Type B pancreatic cell (in vitro differentiated cells): ENCODE measurements at places on chromosomes 7 and 10. TPM values are rescaled to one million over a fixed set of nuclear protein-coding genes. Genes with fewer than 3 reads are reported as not detected.

Gene DHTKD1
- 30.1 and 44.8 TPM in 2 replicates for total RNA-seq

Gene CXCL12
- total RNA-seq: 25.7 and 137 TPM in 2 replicates

Gene PLPP4
- total RNA-seq: 1.3 and 4.4 TPM in 2 replicates

Gene AGBL3
- total RNA-seq: 2.4 and 3.2 TPM in 2 replicates

Gene FAM221A
- total RNA-seq: 8.2 and 11.7 TPM in 2 replicates

Gene VDAC2
- total RNA-seq: 204 and 242 TPM in 2 replicates

Gene ABCB4
- total RNA-seq: 1.00 and 1.6 TPM in 2 replicates

Gene NAPEPLD
- total RNA-seq: 17.0 and 27.1 TPM in 2 replicates

Gene GRID1
- 2.4 and 9.2 TPM in 2 replicates for total RNA-seq

Gene TLX1
- total RNA-seq: 0.10 and 0.17 TPM in 2 replicates

Gene OPN1SW
- total RNA-seq: not detected in 2 replicates

Gene CALCR
- total RNA-seq: 0.10 and 0.12 TPM in 2 replicates

Gene VWC2
- total RNA-seq: 0.33 and 0.60 TPM in 2 replicates

Gene HTRA1
- 12.9 and 32.6 TPM in 2 replicates for total RNA-seq

Gene CDK1
- 24.4 and 70.1 TPM in 2 replicates for total RNA-seq

Gene GOLGA7B
- 0.41 and 0.52 TPM in 2 replicates for total RNA-seq

Gene PDGFA
- total RNA-seq: 28.1 and 49.7 TPM in 2 replicates

Gene SH2D4B
- 0.07 and 0.10 TPM in 2 replicates for total RNA-seq

Gene SRRM3
- total RNA-seq: 4.0 and 8.4 TPM in 2 replicates

Gene LRGUK
- total RNA-seq: 0.57 and 2.0 TPM in 2 replicates

Gene FFAR4
- total RNA-seq: 0.70 and 1.2 TPM in 2 replicates

Gene TBX20
- 0.46 and 0.48 TPM in 2 replicates for total RNA-seq

Gene NEBL
- total RNA-seq: 24.5 and 55.3 TPM in 2 replicates

Gene SPACDR
- total RNA-seq: 1.4 and 2.8 TPM in 2 replicates

Gene MKI67
- 40.5 and 104 TPM in 2 replicates for total RNA-seq

Gene MYPN
- total RNA-seq: 0.14 TPM in 1 of 2 replicates, not detected in the other

Gene HOXA10
- total RNA-seq: 0.29 and 4.9 TPM in 2 replicates

Gene ACSL5
- total RNA-seq: 13.9 and 39.7 TPM in 2 replicates

Gene PITX3
- total RNA-seq: 0.34 TPM in 1 of 2 replicates, not detected in the other

Gene GARIN1A
- 2.4 TPM in 2 replicates for total RNA-seq
